ENCODE measurements at places on chromosomes 2 and 18.

DNA sequence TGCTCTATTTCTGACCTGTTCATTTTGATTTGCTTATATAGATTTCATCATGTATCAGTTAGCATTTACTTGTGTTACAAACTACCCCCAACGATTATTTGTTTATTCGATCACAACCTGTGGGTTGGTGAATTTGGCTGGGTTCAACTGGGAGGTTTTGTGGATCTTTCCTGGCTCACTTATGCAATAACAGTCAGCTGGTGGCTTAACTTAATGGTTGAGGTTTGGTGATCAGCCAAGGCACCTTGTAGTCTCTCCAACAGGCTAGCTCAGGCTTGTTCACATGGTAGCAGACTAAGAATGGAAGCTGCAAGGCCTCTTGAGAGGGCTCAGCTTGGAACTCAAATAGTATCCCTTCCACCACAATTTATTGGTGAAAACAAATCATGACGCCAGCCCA lies 5.4 kb upstream of the PUM2 start:
- no peak for DNase-seq

DNA sequence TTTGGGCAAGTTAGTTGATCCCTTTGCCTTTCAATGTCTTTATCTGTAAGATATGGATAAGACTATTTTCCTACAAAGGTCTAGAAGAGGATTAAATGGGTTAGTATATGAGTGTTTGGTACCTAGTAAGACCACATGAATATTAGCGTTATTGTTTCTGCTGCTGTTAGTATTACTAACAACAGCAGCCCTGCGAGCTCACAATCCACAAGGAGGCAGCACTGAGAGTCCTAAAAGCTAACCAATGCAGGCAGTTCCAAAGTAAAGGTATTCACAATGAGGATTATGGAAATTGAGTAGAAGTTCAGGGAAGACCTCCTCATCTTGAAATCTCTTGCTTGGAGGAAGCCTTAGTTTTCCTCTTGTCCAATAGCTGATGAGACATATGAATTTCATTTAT lies 248.9 kb downstream of the TDRD15 start:
- no peak for DNase-seq

DNA sequence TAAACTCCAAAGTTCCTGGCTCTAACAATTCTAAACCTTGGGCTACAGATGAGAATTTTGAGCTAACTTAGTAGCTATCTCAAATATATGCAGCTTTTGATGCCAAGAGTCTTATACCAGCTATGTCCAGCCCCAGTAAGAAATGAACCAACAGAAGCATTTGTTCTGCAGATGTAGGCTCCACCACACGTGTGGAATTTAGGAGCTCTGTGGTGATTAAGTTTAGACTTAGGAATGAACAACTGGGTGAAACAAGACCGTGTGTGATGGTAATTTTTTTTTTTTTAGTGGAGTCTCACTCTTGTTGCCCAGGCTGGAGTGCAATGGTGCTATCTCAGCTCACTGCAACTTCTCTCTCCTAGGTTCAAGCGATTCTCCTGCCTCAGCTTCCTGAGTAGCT lies 179.7 kb downstream of the ANKRD30B start:
- DNase-seq, result no peak

- DNase-seq, result no peak
These were observed 6.3 kb downstream of the PRLH start for GRCh38 chr2:237572742-237573101.

GRCh38 chr2:163505281-163505680 lies 230.5 kb downstream of the FIGN start:
- DNase-seq, result no peak

GRCh38 chr2:165563468-165564225 lies 94.1 kb downstream of the CSRNP3 start:
- no peak for DNase-seq
